Spleen (tissue), 13 donors: ENCODE measurements at places on chromosomes 3 and 15. TPM values are rescaled to one million over a fixed set of nuclear protein-coding genes. Genes with fewer than 3 reads are reported as not detected.
A peak's percentile ranks its signal among the peaks of the same experiment; 100 is the strongest.

DNA sequence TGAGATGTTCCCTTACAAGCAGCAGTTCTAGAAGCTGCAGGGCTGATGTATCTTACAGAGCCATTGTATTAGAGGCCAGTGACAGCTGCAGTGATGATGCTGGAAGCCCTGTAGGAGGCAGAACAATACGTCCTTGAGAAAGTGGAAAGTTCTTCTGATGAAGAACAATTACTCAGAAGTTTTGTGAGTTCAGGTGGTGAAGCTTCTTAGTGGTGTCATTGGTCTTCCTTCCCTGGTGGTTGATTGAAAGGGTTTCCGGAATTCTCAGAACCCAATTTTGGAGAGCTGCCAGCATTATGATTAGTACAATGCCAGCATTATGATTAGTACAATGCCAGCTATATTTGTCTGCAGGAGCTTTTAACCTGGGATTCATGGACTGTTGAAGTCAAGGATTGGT, 356.4 kb downstream of the MFSD1 start:
- no peak for DNase-seq

GRCh38 chr15:57881361-57881760, 174.8 kb downstream of the POLR2M start:
- DNase-seq: no peak

GRCh38 chr3:59313365-59313764, 263.5 kb upstream of the CFAP20DC start:
- DNase-seq: no peak

DNA sequence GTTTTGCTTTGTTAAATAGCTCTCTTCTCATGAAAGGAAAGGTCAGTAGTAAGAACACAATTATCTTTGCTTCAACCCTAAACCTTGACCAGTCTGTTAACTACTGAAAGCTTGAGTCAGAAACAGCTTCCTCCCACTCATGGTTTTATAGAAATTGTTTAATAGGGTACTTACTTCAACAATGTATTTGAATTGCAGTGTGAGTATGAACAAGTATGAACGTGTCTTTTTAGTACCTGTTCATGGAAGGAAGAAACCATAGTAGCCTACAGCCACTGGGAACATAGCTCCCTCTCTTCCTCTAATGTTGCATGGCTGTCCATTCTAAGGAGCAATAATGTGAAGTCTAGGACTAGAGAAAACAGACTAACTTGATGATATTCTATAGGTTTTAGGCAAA, 311.0 kb downstream of the MCTP2 start:
- DNase-seq: no peak

- no peak for DNase-seq
These were observed 15.9 kb downstream of the ABCC5 start for GRCh38 chr3:184001761-184002160.

DNA sequence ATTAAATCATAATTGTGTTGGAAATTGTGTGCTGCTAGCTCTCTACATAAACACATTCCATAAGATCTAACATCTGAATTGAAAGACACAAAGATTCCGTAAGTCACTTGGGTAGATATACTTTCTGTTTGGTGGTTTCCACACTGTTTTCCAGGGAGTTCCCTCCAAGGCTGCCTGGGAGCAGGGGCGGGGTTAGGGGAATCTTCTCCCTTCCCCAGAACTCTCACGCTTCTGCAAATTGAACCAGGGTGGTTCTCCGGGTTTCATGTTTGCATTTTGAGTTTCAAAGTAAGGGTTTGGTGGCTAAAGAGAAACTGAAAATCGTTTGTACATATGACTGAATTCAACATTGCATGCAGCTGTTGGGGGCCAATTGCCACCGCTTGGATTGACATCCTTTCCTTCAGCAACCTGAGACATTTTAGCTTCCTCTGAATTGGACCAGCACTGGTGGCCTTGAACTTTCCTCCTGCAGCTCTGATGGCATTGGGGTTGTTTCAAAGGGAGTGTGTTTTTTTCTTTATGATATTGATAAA, 192.7 kb upstream of the FEZF2 start:
- DNase-seq: no peak

DNA sequence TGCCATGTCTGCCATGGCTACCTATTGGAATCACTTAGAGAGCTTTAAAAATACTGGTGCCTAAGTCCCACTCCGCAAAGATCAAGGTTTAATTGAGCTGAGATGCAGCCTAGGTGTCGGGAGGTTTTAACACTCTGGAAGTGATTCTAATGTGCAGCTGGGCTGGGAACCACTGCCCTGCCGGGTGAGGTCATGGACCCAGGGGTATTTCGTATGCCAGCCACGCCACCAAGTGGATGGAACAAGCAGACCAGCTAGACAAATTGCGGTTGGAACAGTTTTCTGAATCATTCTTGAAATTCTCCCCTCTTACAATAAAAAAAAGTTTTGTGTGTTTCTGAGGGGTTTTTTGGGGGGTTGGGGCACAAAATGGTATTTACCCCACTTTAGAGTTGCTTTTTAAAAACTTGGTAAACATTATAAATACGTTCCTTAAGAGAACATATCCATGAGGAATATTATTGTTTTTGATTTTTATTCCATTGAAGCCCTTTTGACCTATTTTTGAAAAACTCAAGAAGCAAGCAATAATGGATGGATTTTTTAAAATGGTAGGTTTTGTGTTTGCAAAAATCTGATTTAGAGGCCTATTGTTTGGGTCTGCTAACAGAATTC, 66.2 kb upstream of the CSTA start:
- peak; percentile 87 for DNase-seq

GRCh38 chr3:39187372-39188155, 4.8 kb downstream of the XIRP1 start:
- no peak for DNase-seq

GRCh38 chr15:39392469-39393047, 188.3 kb upstream of the THBS1 start:
- no peak for DNase-seq

- DNase-seq: no peak
These were observed 372.6 kb upstream of the ATP11B start for GRCh38 chr3:182420741-182421140.

- no peak for DNase-seq
These were observed 81.0 kb upstream of the BNC1 start for GRCh38 chr15:83365370-83365938.

GRCh38 chr3:64890006-64890405, 202.2 kb upstream of the ADAMTS9 start:
- DNase-seq: no peak

GRCh38 chr3:160980740-160981139, 124.4 kb downstream of the B3GALNT1 start:
- no peak for DNase-seq

DNA sequence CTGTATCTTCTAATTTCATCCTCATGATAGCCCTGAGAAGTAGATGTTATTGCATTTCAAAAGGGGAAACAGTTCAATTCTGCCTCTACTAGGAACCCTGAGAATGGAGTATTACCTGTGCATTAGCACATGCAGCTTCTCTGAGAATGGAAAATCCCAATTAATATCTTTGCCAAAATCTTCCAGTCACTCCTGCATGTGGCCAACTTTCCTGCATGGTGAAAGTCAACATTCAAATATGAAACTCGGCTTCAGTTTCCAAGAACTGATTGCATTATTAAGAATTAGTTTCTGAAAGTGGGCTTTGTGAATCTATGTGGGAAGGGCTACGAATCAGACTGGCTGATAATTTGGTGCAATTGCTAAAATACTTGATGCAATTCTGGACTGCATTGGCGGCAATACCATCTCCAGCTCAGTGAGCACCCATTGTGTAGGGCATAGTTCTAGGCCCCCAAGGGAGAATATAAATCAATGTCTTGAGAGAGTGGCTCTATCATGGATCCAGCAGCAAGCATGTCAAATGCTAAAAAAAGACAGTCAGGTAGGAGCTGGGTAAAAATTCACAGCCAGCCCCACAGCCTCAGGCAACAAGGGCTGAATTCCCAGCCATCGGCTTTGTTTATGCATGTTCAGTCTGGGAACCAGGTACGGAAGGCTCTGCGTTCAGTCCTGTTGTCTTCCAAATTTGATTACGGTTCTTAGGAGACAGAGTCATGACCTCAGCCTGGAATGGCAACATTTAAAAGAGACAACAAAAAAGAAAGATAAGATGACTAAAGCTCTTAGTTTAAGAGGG, 18.8 kb upstream of the BCL6 start:
- DNase-seq: no peak

GRCh38 chr15:86725628-86726027, 646.0 kb downstream of the AGBL1 start:
- no peak for DNase-seq

DNA sequence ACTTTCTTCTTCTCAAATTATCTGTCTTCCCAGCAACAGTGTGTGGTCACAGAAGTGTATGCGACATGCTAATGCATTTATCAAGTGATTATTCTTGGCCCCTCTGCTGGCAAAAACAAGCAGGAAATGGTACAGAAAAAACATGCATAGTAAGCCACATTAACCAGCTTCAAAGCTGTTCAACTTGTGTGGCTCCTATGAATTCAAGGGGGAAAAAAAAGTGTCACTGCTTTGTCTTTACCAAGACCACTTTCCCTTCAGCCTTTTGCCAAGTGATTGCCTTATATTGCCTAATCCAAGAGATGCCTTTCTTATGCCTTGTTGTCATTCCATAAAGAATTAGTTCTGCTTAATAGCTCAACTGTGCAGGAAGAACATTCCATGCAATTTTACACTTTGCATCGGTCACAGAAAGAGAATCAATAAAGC, 39.1 kb downstream of the PRTG start:
- DNase-seq: no peak

DNA sequence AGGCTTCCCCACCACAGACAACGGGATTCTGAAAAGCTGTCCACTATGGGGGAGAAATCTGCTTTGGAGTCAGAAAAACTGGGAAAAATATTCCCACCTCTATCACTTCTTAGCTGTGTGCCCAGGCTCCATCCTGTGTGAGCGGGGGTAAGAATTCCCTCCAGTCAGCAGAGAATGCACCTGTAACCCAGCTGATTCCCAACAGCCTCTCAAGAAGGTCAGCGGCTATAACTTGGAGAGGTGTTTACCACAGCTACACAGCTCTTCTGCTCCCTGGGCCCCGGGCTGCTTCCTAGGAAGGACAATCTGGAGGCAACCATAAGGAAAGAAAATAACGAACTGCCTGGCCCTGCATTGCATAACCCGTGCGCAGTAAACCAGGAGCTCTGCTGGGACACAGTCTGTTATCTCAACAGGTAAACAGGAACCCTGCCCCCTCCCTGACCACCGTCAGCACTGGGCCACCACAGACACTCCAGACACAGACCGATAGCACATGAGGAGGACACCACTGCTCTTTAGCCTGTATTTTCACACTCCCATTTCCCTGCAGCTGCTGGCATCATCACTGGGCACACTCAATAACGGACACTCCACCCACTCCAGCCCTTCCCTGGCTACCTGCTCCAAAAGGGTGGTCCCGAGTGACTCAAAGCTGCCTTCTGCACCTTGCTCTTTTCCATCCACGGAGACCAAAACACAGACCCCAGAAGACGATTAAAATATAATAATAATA, 2.1 kb downstream of the RAB43 start:
- DNase-seq: peak; percentile 81

DNA sequence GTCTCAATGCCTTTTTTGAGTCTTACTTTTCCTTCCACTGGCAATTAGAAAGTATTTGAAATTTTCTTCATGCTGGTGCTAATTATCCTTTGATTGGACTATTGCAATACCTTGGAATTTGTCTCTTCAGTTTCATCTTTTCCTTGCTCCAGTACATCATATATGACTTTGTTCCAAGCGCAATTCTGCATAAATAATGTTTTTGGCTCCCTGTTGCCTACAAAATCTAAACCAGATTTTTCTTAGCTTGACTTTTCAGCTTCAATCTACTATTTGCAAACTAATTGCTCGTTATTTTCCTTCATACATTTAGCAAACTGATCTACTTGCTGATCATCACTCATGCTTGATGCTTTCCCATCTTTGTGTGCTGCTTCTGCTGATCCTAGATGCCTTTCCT, 230.8 kb upstream of the GPR149 start:
- no peak for DNase-seq

- DNase-seq: no peak
These were observed 93.0 kb upstream of the IGSF10 start for GRCh38 chr3:151553888-151554287.

- no peak for DNase-seq
These were observed 427.3 kb upstream of the ZNF717 start for GRCh38 chr3:76212679-76213078.

DNA sequence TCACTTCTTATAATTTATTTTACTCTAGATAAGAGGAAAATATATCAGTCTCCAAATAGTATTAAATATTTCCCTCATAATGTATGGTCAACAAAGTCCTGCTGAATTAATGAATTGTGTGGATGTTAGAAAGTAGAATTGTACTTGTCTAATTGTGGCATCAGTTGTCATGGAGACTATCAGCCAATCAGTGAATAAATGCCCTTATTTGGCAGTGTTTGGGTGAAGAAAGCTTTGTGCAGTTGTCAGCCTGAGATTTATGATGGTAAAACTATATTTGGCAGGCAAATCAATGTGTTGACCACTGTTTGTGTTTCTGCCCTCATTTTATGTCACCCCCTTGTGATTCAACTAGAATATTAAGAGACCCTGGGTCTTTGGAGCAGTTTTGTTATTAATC, 293.6 kb upstream of the MDFIC2 start:
- no peak for DNase-seq

CCR9 gene
- total RNA-seq: 1.2 TPM

FMN1 gene
- total RNA-seq: 19.6 TPM

ENTPD3 gene
- total RNA-seq: 2.2 TPM

GOLGA6A gene
- not detected for total RNA-seq

ASB7 gene
- 21.4 TPM for total RNA-seq

ECT2 gene
- total RNA-seq: 8.3 TPM

IL5RA gene
- total RNA-seq: 1.9 TPM

CLDN16 gene
- not detected for total RNA-seq

ARPP21 gene
- total RNA-seq: not detected

ZKSCAN7 gene
- 4.8 TPM for total RNA-seq

CTXN2 gene
- not detected for total RNA-seq

SI gene
- total RNA-seq: not detected

VIPR1 gene
- 15.3 TPM for total RNA-seq

C3orf20 gene
- 0.77 TPM for total RNA-seq

CRYGS gene
- total RNA-seq: 7.7 TPM

FBXO40 gene
- total RNA-seq: not detected

VILL gene
- 16.1 TPM for total RNA-seq

CEP152 gene
- 15.1 TPM for total RNA-seq

IQCF5 gene
- not detected for total RNA-seq
